ENCODE measurements at places on chromosomes 13 and 19.
A peak's percentile ranks its signal among the peaks of the same experiment; 100 is the strongest.

DNA sequence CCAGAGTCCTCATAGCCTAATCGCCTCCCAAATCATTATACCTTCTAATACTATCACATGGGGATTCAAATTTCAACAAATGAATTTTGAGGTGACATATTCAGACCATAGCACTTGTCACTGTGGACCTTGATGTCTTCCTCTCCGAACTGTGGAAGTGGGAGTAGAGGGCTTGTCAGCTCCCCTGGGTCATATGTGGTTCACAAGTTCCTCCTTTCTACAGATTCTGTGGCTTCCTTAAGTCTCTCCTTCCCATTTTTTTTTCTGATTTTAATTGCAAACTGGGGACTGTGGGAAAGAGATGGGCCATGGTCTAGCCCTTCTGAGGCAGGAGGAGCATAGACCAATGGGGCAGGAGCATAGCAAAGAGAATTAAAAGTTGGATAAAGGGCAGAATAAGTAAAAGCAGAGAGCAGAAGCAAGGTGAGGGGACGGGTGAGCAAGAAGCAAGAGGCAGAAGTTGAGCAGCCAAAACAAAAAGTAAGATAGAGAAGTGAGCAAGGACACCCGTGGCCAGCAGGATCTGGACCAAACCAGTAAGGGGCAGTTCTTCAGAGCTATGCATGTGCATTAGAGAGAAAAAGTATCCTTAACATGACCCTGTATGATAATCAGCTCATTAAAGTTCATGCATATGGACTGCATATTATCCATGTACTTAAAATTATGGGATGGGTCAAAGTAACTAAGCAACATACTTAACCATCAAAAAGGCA lies 2.6 kb upstream of the SIGLEC7 start:
- DNase-seq: peak; percentile 24

DNA sequence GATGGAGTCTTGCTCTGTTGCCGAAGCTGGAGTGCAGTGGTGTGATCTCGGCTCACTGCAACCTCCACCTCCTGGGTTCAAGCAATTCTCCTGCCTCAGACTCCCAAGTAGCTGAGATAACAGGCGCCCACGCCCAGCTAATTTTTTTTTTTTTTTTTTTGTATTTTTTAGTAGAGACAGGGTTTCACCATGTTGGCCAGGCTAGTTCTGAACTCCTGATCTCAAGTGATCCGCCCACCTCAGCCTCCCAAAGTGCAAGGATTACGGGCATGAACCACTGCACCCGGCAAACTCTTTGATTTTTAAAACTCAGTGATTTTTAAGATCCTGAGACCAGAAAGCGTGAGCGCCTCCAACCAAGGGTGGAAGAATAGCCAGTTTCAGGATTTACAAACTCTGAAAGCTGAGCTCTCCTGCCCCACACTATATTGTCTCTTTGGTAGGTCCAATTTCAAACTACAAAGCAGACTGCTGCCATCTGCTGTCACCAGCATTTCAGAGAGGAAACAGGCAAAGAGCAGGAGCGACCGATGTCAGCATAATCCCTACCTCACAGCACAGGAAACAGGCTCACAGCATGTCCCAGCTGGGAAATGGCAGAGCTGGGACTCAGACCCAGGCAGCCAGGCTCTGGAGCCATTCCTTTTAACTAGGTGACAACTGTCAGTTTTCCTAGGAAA lies 9.2 kb downstream of the NOSIP start:
- no peak for DNase-seq

GRCh38 chr19:35015270-35015953 lies 14.9 kb upstream of the SCN1B start:
- no peak for DNase-seq

- no peak for DNase-seq
Observed at GRCh38 chr13:34805347-34805746, 136.7 kb upstream of the NBEA start.

DNA sequence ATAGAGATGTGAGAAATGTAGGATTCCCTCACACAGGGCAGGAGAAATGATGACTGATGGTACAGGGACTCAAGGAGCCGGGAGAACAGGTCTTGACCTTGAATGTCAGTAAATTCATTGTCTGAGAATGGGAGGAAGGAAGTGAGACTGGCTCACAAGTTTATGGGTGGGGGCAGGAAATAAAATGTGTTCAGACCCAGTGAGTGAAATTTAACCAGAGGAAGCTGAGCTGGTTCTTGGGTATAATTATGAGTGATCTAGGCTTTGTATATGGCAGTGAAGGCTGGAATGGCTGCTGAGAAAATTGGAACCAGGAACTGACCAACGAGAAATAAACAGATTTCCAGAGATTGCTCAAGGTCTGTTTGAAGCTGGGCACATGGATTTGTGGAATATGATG lies 6.3 kb upstream of the IGSF23 start:
- DNase-seq: no peak

DNA sequence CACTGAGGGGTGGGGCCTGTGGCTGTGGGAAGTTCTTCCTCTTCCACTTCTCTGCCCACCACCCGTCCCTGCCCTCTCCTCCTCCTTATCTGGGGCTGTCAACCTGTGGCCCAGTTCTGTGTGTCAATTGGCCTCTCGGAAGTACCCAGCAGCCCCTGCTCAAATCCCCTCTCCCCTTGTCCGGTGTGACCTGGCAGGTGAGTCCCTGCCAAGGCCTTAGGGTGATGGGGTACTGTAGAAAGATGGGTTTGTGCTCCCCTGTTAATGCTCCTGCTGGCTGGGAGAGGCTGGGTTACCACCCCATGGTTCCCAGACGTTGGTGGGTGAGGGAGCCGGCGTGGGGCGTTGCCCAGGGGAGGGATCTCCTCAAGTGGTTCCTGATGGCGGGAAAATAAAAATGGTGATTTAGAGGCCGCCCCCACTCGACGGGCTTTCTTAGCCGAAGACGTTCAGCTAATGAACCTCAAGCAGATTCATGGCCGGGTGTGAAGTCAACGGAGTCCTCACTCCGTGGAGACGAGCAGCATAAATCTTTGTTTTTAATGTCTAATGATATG lies 141.2 kb downstream of the URI1 start:
- DNase-seq: no peak

DNA sequence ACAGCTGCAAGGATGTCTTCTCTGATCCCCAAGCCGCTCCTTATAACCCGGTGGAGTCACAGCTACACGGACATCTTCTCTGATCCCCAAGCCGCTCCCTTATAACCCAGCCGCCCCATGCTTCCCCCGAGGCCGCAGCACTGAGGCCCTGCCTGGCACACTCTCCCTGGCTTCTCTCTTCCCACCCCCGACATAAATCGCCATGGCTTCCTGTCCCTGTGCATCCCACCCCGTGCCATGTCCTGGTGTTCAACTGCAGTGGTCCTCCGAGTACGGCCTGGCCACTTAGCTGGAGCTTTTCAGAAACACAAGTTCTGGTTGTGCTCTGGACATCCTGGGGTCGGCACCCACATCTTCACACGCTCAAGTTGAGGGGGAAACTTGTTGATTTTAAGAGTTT lies 60.4 kb downstream of the RASA3 start:
- DNase-seq: no peak

DNA sequence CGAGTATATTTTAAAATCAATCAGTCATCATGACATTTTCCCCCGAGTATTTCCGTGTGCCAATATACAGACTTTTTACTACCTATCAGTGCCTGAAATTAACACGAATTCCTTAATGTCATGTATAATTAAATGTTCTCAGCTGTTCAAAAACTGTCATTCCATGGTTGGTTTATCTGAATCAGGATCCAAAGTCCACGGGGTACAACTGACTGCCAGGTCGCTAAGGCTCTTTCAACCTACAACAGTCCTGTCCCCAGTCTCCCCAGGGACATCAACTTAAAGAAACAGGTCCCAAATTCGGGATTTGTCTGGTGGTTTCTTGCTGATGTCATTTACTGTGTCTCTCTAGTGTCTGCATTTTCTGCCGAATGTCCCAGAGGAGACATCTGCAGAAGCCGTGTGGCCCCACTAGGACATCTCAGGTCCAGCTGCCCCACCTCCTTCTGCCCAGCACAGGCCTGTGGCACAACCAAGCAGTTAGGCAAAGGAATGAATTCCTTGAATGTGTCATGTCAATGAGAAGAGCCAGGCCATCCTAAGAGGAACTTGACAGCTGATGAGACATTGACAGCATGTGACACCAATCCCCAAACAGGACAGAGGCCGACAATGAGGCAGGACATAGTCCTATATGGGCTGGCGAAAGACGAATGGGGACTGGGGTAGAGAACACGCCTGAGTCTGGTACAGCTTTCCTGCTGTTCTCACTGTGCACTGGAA lies 109.5 kb downstream of the STK24 start:
- no peak for DNase-seq

DNA sequence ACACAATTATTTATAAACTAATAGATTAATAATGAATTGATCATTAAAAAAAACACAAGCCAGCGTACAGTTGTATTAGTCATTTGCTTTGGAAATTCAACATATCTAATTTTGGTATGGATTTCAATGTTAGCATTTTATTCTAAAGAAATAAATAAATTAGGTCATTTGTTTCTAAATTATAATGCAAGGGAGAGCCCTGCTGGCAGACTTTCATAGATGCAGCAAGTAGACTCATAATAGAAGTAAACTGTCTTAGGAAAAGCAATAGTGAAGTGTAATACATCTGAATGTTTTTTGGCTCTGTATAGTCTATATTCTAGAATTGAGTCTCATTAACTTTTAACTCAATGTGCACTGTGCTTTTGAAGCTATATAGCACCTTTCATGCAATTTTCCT lies 982.4 kb upstream of the MIR17HG start:
- DNase-seq: no peak

All from putamen (tissue), 1 donor.